ENCODE measurements at places on chromosomes 5 and 9. TPM values are rescaled to one million over a fixed set of nuclear protein-coding genes. Genes with fewer than 3 reads are reported as not detected.

GRCh38 chr9:81599837-81600236 is 89.5 kb downstream of the TLE1 start:
- DNase-seq, result no peak

DNA sequence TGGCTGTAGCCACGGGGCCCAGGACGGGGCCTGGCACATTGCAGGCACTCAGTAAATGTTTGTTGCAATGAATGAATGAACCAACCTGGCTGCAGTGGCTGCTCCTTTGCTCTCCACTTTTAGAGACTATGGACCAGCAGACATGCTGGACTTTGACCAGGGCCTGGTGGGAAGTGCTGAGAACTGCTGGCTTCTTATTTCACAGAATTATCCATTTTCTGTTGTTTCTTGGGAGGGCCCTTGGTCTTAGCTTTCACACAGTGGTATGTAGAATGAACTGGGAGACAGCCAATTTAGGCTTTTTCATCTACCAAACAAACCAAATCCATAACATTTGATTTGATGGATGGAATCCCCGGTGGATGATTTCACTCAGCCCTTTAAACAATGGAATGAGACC is 78.0 kb upstream of the LHFPL2 start:
- DNase-seq, result no peak

Gene OR1Q1
- total RNA-seq, result not detected

Gene RPL12
- total RNA-seq, result 1,981 TPM

DNA sequence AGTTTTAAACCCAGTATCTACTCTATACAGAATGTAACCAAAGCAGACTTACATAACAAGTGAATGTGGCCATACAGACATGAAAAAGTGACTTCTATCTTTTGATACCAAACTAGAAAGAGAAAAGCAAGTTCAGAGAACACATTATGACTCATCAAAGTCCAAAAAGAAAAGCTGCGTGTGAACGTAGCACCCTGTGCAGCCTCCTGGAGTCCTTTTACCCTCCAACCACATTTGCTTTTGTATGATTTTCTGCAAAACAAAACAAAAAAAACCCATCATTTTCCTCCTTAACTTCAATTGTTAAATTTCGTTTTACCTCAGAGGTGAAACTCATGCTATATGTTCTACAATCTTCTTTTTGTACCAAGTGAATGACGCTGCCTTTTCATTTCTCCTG is 2.8 kb upstream of the SMARCA2 start:
- DNase-seq, result no peak

DNA sequence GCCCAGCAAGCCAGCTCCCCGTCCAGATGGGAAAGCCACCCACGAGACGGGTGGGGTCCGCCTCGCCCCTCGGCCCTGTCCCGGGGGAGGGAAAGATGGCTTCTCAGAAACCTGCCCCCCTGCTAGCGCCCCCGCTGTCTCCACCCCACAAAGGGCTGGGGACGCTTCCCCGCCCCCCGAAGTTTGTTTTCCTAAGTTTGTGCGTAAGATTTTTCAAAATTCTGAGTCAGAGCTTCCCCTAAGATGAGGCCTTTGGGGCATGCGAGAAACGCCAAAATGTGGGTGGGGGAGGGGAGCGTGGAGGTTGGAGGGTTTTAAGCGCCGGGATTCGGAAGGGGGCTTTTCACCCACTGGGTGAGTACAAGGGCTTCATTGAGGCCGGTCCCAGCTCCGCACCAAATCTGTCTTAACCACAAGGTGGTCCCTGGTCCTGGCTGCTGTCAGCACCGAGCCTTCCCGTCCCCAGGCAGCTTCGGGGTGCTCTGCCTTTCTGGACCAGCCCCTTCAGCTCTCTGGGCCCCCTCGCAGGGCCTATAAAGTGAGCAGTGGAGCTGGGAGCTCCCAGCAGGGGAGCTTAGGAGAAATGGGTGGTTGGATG is 32.3 kb downstream of the PRRX2 start:
- DNase-seq, result no peak

DNA sequence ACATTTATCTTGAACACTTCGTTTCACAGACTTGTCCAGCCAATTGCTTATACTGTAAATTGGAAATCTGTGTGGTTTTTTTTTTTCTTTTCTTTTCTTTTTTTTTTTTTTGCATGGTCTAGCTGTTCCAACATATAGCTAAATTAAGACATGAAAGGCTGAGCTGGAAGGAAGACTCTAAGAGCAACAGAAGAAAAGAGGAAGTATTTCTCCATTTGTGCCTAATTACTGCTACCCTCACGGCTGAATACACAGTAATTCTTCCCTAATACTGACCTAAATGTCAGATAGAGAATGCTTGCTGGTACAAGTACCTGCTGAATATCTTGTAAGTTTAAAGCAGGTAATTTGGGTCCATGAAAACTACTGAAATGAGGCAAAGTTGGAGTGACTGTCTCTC is 11.0 kb upstream of the HAPLN1 start:
- no peak for DNase-seq

- no peak for DNase-seq
These were observed 670 bp upstream of the FBP1 start for GRCh38 chr9:94639999-94640376.

Gene ARSB
- 11.7 TPM for total RNA-seq

All from HT1080 (cell line).